ENCODE measurements at places on chromosomes 6 and 20. TPM values are rescaled to one million over a fixed set of nuclear protein-coding genes. Genes with fewer than 3 reads are reported as not detected.

DNA sequence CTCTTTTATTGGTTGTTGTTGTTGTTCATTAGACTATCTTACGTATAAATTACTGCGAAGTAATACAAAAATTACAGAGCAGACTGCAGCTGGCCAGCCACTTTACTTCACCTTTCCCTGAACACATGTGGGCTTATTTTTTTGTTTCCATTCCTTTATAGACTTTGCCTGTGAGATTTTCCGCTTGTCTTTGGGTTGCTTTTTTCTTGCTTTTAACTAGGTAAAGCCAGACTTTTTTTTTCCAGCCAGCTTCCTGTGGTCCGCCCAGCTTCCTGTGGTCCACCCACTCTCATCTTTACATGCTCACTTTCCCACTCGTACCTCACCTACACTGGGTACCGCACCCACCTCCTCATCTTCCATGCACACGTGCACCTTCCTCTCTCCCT, 79.0 kb downstream of the IPCEF1 start:
- no peak for DNase-seq

DNA sequence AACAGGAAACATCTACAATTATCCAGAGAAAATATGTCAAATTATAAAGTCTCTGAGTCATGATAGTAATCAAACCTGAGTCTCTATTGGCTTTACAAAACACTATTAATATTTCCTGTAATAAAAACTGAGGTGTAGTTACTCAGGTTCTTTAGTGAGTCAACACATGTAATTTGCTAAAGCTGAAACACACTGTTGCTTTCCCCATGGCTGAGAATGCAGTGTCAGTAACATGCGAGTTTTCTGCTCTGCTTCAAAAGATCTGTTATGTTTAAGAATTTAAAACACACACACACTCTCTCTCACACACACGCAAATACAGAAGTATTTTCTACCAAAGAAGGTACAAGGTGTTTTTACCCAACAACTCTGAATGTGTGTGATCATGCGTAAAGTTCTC, 38.6 kb downstream of the ATXN1 start:
- no peak for DNase-seq

DNA sequence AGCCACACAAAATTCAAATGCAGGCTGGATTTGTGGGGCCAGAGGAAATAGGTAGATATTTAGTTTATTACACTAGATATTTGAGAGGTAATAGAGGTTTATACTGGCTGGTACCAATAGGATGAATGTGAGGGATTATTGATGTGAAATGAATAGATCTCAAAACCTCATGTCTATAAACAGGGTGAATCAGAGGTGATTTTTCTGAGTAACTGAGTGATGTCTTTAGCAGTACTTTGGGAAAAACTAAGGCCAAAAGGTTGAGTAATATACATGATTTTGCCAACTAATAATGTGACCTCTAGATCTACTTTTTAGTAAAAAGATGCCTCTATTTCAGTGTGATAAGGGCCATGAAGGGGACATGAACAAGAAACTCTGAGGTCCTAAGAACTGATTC, 86.8 kb downstream of the HAO1 start:
- no peak for DNase-seq

DNA sequence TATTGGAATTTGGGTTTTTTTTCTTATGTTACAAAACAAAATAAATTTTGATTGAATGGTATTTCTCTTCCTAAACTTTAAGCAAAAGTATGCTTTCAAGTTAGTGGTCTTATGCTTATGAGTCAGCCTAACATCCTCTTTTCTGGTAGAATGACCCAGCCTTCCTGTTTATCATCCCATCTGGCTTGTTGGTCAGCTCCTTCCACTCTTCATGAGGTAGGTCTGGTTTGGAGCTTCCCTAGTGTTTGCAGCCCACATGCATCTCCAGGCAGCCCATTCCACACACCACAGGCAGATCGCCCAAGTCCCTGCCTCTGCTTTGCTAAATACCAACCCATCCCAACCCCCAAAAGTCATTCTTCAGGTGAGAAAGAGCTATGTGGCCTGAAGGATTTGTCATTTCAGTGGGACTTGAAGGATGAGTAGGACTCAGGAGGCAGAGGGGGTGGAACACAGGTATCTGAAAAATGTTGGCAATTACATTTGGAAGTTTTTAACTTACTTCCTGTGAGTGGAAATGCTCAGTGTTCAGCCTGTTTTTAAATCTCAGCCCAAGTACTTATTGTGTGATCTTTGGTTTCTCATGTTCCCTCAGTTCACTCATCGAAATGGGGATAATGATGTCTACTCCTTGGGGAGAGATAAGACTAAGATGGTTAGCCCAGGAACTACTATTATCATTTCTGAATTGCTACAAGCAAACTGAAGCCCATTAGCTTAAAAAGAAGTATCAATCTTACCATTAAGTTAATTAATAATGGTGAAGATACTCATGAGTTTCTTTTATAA, 294.0 kb downstream of the ADGB start:
- DNase-seq: no peak

DNA sequence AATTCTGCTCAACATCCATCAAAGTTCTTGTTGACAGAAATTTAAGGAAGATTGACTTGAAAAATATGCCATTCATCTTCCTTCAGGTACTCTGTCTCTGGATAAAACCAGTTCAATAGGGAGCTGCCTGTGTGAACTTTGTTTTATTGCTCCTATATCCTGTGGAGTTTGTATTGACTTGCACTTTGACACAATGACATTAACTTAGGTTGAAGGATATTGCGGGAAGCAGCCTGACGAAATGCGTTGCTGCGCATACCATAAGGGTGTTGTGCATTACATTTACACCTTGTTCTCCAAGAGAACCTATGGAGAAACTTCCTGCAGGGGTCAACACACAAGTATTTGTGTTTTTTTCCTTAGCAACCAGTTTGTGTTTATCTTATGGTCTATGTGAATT, 185.4 kb upstream of the GRIK2 start:
- DNase-seq: no peak

DNA sequence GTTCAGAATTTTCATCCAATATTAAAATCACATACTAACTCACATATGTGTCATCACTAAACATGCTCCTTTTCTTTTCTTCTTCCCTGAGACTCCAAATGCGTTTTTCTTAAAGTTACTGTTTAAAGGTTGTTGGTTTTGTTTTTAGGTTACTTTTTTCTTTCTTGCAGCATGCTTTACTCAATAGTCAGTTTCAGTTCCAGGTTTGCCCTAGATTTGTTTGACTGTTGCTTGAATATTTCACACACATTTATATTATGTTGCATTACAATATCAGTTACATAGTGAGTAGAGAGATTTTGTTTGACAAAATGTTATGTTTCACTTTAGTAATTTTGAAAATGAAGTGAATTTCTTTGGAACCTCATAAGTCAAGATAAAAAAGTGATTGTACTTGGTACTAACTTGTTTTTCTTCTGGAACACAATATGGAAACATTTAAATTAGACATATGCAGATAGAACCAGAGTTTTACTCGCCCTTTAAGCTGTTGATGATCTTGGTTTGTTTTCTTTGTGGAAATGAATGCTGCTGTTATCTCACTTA, 27.3 kb downstream of the FNDC1 start:
- no peak for DNase-seq

The MLIP gene
- 1.2 TPM for polyA plus RNA-seq

The MTHFD1L gene
- polyA plus RNA-seq: 16.8 TPM

The KCNQ5 gene
- polyA plus RNA-seq: 0.19 TPM

The HLA-DQB1 gene
- 7.7 TPM for polyA plus RNA-seq

The SUMO4 gene
- polyA plus RNA-seq: 0.79 TPM

The DDR1 gene
- 177 TPM for polyA plus RNA-seq

The THEMIS gene
- polyA plus RNA-seq: not detected

The SALL4 gene
- 6.8 TPM for polyA plus RNA-seq

The CLIC5 gene
- polyA plus RNA-seq: 184 TPM

All from renal cortex interstitium (tissue), 15 donors.